Astrocyte (in vitro differentiated cells and primary cell): ENCODE measurements at places on chromosomes 6 and 20. TPM values are rescaled to one million over a fixed set of nuclear protein-coding genes. Genes with fewer than 3 reads are reported as not detected.

GRCh38 chr6:122214605-122215318 is 184.7 kb upstream of the HSF2 start:
- no peak for DNase-seq

GRCh38 chr20:17806739-17807441 is 107.1 kb downstream of the BANF2 start:
- peak; percentile 78 for DNase-seq

DNA sequence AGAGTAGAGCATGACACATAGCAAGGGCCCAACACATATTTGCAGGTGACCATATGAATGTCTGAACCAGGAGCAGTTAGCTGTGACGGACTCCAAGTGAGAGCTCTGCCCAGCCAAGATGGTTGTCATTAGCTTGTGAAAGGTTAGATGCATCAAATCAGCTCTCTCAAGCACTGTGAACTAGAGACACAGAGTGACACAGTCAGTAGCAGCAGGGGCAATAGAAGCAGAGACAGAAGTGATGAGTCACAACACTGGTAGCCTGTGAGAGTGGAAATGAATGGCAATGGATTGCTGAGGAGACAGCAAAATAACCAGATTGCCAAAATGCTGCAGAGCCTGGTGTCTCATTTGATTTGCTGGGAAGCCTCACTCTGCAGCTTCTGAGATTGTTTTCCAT is 558.9 kb downstream of the PKHD1 start:
- DNase-seq, result no peak

DNA sequence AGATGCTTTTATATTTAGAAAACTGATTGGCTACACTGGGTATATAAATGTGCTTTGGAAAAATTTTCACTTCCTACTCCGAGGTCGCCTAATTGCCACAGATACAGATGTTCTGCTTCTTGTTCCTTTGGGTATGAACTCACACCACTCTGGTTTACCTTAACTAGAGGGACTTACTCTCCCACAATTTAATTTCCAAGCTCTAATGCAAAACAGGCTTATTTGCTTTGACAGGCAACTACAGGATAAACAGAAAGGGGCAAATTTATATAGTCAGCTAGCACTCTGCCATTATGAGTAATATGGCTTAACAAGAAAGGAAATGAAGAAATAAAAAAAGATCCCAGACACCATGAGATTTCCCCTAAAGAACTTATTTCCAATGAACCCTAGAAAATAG is 156.9 kb upstream of the ZFP64 start:
- no peak for DNase-seq

- DNase-seq, result no peak
Measured at GRCh38 chr20:43832096-43832816, 82.4 kb upstream of the TOX2 start.

GRCh38 chr20:21004386-21005076 is 101.6 kb downstream of the LINC00237 start:
- DNase-seq, result no peak

GRCh38 chr20:38725931-38726803 is 1.9 kb downstream of the SLC32A1 start:
- no peak for DNase-seq

GRCh38 chr6:137291441-137291840 is 72.3 kb upstream of the IFNGR1 start:
- peak; percentile 37 for DNase-seq

The KIAA0408 gene
- 17.5 and 19.6 TPM in 2 replicates for total RNA-seq
